ENCODE measurements at places on chromosomes 2 and 18.

- no peak for DNase-seq
Observed at GRCh38 chr18:58544616-58545337, 84.1 kb downstream of the ALPK2 start.

DNA sequence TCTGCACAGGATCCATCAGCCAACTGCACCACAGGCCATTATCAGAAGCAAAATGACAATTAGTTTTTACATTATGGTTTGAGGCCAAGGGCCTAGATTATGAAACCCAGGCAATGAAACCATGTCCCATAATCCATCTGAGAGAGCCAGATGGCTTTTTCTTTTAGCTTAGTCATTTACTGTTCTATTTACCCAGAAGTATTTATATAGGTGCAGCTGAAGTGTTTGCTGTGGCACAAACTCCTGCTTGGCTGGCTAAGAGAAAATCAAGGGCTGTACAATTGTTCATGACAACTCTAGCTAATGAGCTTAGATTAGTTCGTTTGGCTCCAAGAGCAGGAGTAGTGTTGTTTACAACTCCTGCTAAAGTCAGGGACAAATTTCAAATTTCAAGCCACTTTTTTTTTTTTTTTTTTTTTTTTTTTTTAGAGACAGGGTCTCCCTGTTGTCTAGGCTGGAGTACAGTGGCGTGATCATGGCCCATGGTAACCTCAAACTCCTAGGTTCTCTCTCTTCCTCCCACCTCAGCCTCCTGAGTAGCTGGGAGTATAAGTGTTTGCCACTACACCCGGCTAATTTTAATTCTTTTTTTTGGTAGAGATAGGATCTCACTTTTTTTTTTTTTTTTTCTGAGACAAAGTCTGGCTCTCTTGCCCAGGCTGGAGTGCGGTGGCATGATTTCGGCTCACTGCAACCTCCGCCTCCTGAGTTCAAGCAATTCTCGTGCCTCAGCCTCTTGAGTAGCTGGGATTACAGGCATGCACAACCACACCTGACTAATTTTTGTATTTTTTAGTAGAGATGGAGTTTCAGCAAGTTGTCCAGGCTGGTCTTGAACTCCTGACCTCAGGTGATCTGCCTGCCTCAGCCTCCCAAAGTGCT lies 18.4 kb upstream of the REV1 start:
- no peak for DNase-seq

DNA sequence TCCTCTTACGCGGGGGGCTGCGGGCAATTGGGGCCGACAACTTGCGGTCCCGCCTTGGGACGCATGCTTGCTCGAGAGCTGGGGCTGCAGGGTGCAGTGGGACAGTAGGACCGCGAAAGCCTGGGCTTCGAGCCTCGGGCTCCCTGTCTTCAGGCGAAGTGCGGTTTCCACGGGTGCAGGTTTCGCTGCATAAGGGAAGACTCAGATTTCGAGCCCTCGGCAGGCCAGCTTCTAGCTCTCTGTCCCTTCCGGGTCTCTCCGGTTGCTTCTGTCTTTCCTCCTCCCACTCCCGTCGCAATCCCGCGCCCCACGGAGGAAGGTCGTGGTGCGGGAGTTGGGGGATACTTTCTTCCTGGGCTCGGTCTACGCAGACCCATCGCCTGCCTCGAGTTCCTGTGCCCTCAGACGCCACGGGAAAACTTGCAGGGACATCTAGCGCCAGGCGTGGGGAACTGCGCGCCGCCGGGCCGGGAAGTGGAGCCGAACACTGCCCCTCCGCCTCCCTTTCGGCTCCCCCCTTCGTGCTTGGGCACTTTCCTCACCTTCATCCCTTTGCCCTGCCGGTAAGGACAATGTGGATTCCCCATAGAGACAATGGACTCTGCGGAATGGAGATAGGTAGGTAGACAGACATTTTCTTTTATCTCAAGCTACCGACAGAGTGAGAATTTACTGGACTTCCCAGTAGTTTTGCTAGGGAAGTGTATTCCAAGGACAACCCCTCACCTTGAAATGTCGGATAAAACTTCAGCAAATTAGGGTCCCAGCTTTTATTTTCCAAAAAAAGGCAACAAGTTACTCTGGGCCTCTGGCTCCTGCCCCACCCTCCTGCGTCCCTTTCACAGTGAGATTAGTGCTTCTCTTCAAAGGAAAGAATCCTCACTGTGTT lies 4.2 kb upstream of the HOXD13 start:
- DNase-seq, result no peak

- DNase-seq, result no peak
Observed at GRCh38 chr2:16014041-16014787, 73.9 kb downstream of the MYCN start.

GRCh38 chr2:238921681-238922319 lies 73.9 kb downstream of the TWIST2 start:
- no peak for DNase-seq

DNA sequence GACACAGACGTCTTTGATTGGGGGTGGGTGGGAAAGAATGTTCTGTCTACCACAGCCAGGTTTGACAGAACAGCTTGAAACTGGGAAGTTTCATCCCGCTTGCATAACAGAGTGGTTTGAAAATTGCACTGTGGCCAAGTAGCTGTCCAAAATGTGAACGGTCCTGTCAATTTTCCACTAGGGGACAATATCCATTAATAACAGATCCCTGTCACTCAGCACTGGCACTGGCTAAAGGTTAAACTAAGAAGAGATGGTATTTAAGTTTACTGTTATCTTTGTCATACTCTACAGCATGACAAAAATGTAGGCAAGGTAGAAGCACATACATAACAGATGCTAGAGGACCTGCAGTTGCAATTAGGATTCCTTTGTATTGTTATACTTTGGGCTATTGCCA lies 55.6 kb upstream of the ACMSD start:
- DNase-seq, result no peak

GRCh38 chr2:15988733-15989132 lies 48.4 kb downstream of the MYCN start:
- no peak for DNase-seq

DNA sequence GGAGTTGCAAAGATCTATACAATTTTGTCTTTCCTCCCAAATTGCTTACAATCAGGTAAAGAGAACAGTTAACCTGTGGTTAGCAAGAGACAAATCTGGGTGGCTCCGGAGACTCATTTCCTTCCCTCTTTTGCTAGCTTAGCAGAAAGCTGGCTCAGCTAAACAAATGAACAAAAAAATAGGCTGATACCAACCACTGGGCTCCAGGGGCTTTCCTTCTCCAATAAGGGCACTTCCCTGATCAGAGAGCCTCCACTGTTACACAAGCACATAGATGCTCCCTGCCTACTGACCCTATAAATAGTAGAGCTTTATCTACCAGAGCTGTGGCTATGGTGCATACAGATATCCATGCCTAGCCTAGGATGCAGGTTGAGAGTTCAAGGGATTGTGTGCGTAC lies 90.1 kb upstream of the ARL5A start:
- DNase-seq, result peak; percentile 15

- no peak for DNase-seq
Observed at GRCh38 chr2:175728032-175728431, 274.0 kb downstream of the LNPK start.

DNA sequence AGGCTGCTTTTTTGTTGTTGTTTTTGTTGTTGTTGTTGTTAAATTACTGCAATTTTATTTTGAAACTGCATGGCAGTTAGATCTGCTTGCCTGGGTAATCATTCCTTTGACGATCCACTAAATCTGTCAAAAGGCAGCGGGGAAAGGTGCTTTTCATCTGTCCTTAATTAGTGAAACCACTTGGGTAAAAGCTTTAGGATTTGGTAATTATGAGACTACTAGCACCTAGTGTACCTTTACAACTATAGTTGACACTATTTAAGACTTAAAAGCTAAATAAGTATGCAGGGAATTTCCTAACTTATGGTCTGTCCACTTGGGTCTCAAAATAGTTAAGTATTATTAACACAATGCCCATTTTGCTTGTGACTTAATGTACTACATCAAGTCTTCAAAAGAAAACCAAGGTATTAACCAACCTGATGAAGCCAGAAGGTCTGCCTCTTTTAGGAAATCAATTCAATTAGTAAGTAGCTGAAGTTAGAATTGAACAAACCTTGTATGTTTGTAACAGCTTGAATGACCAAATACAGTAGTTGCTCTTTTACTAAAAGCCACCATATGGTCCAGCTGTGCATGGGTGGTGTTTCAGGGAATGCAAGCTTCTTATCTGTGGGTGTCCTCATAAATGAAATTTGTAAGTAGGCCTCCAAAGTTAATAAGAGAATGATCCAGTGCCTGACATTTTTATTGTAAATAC lies 44.8 kb downstream of the NAB1 start:
- DNase-seq, result no peak

GRCh38 chr18:58572181-58572580 lies 56.7 kb downstream of the ALPK2 start:
- DNase-seq, result no peak

GRCh38 chr2:241188361-241189092 lies at the start of gene ANO7:
TSS of gene ANO7 (plus strand) at chr2:241188677. CDS start at chr2:241190064, 1,387 bp downstream.
- no peak for DNase-seq

GRCh38 chr2:10303181-10303693 lies 533 bp downstream of the HPCAL1 start:
- DNase-seq, result no peak

- DNase-seq, result no peak
Observed at GRCh38 chr2:3493615-3494007, 25.7 kb downstream of the ADI1 start.

DNA sequence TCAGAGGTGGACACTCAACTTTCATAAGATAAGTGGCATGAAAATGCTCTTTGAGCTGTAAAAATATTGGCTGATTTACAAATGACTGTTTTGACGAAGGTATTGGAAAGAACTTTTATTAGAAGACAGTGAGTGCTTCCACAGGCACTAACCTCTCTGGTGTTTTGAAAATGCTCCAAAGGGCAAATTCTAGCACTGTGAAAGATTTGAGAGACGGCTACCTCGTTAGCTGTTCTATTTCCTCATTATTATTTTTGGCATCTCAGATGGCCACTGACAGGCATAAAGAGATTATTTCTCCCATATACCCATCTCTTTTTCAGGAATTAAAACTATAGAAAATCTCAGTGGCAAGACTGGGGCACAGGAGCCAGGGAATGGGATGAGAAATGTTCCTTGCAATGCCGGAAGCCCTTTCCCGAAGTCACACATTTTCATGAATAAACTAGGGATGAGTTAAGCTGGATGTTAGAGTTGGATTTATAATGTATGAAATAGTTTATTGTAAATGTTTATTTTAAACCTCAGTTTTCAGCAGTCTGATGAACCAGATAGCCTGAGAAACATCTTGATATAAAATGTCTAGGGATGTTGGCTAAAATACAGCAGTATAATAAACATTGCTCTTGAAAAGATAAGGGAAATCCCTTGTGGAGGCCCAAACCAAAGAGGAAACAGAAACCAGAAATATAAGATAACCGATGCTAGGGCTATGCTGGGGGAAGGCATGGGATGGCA lies 175.7 kb downstream of the ASB1 start:
- no peak for DNase-seq

GRCh38 chr18:10120622-10121021 lies 206.8 kb downstream of the VAPA start:
- DNase-seq, result no peak

GRCh38 chr18:21978546-21979170 lies 190.7 kb upstream of the GATA6 start:
- no peak for DNase-seq

GRCh38 chr18:6947338-6948030 lies 170.1 kb downstream of the LAMA1 start:
- no peak for DNase-seq

DNA sequence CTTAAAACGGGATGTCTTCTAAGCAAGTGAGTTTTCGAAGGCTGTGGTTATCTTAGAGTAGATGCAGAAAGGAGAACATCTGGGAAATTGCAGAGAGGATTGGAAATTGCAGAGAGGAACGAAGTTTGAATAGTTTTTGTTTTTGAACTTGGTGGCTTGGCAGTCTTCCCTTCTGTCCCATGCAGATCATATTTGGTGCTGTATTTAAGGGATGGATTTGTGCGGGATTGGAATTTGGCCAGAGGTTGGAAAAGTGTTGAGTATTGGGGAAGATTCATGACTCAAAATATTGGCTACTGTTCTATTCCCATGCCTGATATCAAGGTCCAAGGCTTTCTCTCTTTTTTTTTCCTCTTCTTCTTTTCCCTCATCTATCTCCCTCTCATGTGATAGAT lies 18.2 kb downstream of the PTPRM start:
- no peak for DNase-seq

DNA sequence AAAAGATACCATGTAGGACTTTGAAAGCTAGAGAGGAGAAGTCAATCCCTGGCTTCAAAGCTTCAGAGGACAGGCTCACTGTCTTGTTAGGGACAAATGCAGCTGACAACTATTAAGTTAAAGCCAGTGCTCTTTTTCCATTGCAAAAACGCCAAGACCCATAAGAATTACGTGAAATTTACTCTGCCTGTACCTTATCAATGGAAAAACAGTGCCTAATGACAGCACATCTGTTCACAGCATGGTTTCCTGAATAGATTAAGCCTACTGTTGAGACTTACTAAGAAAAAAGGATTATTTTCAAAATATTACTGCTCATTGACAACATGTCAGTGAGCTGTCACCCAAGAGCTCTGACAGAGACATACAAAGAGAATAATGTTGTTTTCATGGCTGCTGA lies 52.9 kb downstream of the ANKRD12 start:
- DNase-seq, result no peak

GRCh38 chr2:216687646-216688045 lies 7.7 kb downstream of the IGFBP5 start:
- DNase-seq, result no peak

DNA sequence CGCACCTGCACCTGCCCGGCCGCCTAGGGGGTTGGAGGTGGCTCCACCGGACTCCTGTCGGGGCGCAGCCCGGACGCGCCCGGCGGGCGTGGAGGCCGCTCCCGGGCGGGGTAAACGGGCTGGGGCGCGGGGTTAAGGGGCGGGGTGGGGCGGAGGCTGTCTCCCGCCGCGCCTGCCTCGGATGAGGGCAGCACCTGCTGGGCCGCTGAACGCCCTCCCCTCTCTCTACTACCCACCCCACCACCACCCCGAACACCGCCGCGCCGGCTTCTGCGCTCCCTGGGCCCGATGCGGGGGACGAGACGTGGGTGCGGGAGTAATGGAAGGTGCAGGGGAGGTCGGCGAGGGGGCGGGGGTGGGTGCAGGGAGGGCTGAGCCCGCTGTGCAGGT lies 224.8 kb upstream of the ID2 start:
- DNase-seq, result no peak
